Kidney (tissue), 22 donors: ENCODE measurements at places on chromosomes 16 and 17.
A peak's percentile ranks its signal among the peaks of the same experiment; 100 is the strongest.

DNA sequence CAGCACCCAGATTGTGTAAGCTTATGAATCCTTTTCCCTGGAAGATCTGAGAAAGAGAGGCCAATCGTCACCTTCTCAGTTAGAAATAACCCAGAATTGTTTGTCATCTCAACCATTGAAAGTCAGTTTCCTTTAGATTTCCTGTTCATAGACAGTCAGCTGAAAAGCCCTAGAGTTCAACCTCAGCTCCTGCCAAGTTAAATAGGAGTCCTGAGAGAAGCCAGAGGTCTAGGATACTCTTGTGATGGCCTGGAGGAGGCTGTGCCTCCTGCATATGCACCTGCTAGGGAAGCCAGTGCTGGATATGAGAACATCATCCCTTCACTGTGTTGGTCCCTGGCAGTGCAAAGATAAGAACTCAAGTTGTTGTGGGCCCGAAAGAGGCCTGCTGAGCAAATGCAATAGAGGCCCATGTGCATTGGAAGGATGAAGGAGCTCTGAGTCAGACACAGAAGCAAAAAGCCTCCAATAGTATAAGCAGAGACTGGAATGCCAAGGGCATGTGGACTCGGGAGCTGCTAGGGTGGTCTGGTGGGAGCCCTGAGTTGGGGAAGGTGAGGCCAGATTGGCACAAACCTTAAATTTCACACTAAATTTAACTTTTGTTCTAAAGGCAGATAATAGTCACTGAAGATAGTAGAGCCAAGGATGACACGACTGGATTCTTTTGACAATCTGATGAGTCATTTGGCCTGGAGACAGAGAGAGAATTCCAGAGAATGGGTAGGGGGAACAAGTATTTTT lies 520.9 kb upstream of the CDH5 start:
- no peak for DNase-seq

GRCh38 chr16:4989391-4990006 lies 31.4 kb downstream of the SEC14L5 start:
- DNase-seq: no peak

DNA sequence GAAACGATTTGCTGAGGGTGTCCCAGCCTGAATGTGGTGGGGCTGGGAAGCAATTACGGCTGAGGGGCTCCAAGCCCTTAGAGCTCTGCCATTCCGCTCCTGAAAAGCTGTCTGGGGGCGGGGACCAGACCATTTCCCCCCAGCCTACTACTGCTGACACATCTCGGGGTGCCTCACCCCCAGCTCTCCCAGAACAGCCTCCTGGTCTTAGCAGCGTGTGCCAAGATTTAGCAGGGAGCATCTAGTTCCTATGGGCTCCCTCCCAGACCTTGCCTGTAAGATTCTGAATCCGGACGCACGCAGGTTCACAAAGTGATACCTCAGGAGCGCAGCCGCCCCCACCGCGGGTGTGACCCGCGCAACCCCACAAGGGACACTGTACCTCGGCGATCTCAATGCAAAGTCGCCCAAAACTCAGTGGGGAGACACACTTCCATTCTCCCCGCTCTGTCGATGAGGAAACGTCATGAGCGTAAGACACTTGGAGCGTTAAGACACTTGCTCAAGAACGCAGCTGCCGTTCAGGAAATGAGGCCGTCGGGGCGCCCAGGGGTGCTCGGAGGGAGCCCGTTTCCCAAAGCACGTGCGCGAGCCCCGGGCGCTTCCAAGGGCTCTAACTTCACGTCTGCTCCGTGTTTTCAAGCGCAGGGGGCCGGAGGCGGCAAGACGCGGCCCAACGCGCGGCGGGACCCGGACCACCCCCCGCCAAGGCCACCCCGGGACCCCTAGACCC lies 629 bp downstream of the GEMIN4 start:
- peak; percentile 81 for DNase-seq

DNA sequence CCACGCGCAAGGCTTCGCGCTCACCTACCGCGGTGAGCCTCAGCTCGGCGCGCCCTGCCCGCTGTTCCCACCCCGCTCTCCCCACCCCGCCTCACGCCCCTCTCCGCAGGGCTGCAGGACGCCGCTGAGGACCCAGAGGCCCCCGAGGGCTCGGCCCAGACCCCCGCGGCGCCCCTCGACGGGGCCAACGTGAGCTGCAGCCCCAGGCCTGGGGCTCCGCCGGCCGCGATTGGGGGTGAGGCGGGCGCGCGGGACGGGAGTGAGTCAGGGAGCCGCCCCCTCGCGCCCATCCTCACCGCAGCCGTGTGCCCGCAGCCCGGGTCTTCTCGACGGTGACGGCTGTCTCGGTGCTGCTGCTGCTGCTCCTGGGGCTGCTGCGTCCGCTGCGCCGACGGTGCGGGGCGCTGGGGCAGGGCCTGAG lies 1.9 kb upstream of the PAQR4 start:
- DNase-seq: no peak

DNA sequence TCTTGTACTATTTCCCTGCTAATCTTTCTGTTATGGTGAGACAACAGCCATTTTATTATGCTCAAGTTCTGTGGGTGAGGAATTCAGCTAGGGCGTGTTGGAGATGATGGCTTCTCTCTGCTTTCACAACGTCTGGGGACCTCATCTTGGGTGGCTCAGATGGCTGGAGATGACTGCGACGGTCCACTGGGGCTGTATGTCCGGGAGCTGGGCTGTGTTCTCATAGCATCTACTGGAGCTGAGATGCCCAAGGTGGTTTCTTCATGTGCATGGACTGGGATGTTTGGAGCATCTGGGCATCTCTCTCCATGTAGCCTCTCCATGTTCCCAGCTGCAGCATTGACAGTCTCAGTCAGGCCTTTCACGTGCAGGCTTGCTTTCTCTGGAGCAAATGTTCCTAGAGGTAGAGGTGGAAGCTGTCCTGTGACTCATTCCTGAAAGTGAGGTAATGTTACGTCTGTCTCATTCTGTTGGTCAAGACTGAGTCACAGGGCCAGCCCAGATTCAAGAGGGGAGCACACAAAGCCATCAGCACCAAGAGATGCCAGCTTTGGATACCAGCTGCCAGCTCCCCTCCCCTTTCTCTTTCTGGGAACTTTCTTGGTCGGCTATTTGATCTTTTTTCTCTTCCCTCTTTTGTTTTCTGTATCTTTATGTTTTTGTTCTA lies 96.2 kb downstream of the RAP1GAP2 start:
- no peak for DNase-seq

DNA sequence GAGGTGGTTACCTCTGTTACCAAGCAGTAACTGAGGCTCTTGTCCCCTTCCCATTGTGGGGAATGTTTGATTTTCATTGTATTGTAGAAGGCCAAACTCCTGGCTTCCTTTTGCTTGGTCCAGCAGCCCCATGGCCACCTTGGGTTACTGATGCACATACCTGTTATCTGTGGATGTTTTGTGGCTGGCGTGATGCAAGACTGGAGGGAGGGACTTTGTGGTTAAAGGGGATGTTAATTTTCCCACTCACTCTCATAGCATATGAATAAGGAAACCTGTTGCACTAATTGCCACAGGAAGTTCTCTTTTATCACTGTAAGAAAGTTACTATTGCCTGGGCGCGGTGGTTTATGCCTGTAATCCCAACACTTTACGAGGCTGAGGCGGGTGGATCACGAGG lies 168.6 kb upstream of the HS3ST4 start:
- DNase-seq: no peak

- DNase-seq: no peak
Observed at GRCh38 chr17:41116297-41116696, 1.9 kb downstream of the KRTAP4-11 start.

- DNase-seq: peak; percentile 93
Observed at GRCh38 chr17:48561884-48562810, 16.0 kb downstream of the HOXB4 start.

DNA sequence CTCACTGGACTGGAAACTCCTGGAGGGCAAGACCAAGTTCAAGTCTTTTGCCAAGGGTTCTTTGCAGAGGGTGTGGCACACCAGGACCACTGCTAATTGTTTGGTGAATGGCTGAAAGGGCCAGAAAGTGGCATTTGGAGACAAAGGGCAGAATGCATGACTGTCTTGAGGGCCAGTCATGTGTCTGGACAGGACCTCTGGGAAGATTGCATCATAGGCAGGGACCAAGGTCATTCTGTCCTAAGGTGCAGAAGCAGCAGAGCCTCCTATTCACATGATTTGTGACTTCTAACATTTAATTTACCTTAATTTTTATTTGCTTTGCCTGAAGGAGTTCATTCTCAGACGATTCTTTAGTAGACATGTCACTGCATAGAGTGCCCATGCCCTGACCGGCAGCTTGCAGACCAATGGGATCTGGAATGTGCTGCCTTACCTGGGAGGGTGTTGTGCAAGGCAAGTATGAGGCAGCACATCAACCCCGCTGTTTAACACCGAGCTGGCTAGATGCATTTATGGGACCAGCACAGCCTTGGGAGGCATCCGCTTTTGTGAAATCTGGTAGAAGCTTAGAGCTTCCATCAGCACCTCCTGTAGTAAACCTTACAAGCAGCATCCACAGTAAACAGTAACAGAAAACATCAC lies 62.3 kb upstream of the MAF start:
- DNase-seq: no peak

GRCh38 chr17:49201481-49201927 lies 8.9 kb downstream of the GNGT2 start:
- no peak for DNase-seq

DNA sequence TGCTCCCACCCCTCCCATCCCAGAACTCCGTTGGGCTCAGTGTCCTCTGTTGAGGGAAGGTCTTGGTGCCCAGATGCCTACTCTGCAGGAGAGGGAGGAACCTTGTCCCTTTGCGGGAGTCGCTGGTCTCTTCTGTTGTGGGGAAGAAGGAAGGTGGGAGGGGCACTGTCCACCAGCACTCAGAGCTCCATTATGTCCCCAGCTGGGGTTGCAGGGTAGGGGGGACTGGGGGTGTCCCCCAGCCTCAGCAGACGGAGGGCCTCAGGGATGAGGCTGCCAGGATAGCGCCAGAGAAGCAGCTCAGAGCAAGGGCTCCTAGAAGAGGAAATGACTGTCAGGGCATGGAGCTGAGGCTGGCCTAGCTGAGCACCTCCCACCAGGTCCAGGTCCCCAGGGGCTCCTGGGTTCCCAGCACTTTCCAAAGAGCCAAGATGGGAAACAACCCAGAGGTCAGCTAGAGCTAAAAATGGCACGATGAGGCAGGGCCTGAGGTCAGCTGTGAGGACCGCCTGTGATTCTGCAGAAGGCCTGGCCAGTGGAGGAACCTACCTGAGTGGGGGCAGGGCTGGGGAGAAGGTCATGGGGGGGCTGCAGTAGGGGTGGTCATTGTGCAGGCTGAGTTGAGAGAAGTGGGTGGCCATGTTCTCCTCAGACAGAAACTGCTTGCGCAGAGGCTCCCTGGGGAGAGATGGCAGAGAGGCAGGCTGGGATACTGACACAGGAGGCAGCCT lies 893 bp downstream of the HCFC1R1 start:
- peak; percentile 77 for DNase-seq

- DNase-seq: no peak
Observed at GRCh38 chr17:12627781-12628451, 37.8 kb upstream of the MYOCD start.

DNA sequence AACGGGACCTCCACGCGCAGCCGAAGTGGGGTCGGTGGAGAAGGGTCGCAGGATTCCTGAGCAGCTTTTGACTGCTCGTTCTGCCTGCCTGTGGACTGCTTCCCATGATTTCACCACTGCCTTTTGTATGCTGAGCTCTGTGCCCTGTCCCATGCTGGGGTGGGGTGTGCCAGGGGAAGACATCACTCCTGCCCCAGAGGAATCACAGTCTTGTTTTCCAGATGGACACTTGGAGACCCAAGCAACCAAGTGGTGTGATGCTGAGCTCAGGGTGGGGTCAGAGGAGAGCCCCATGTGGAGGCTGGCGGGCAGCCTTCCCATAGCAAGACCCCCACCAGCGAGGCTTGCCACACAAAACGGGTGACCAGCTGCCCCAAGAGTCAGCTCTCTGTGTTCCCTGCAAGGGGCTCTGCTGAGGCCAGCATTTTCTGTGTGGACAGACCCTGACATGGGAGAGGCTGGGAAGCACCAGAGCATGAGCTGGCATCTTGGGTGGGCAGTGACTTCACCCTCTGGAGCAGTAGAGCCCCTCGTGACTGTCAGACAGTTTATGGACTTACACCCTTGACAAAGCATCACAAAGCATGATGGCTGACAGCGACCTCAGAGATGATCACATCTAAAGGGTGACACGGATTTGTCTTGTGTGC lies 111.9 kb downstream of the GNAO1 start:
- DNase-seq: peak; percentile 29

- DNase-seq: no peak
Observed at GRCh38 chr17:876272-876671, 94.1 kb downstream of the MRM3 start.

- no peak for DNase-seq
Observed at GRCh38 chr17:56723421-56723820, 110.3 kb downstream of the C17orf67 start.

DNA sequence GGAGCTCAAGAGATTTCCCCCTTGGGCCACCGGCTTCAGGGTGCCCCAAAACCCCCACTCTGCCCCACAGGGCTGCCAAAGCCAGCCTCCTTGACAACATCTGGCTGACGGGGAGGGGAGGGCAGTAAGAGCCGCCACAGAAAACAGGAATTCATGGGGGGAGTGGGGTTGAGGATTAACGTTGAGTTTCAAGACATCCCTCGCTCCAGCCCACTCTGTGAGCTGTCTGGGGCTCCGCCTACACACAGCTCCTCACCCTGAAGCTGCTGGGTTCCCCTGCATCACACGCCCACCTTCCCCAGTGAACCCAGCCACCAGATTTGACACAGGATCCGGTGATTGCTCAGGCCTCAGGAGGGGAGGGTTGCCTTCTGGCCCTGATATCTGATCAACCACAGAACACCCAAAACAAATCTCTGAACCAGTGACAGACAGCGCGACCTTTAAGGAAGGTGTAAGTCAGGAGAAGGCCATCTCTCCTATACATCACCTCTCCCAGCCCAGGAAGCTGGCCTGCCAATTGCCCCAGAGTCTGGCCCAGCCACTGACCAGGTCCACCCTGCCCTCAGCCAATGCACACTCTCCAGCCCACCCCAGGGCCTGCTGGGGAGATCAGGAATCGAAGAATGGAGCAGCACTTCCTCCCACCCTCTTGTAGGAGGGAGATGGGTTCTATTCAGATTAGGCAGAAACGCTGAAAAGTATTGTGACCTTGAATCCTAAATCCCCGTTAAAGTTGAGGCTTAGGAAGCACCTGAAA lies 132.1 kb downstream of the CLEC16A start:
- DNase-seq: no peak

DNA sequence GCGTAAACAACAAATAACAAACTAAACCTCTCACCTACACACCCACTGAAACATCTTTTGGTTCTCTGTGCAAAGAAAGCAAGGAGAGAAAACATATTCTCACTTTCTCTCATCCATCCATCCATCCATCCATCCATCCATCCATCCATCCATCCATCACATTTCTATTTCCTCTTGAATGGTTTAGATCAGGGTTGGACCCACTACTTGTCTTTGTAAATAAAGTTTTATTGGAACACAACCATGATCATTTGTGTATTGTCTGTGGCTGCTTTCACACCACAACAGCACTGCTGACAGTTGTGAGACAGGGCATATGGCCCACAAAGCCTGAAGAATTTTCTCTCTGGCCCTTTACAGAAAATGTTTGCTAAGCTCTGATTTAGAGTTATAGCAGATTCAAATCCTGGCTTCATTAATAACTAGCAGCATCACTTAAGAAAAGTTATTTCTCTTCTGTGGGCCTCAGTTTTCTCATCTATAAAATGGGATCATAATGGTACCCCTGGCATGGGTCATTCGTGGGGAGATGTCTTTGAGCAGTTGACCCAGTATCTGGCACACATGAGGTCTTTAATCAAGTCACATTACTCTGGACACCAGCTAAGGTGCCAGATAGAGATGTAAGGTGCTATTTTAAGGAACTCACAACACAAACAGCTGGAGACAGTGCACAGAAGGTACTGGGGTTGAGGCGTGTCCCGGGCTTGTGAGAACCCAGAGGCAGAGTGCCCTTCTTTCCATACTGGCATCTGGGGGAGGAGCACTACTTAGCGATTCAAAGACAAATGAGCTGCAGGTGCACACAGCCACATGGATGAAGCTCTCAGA lies 146.3 kb downstream of the CMIP start:
- DNase-seq: no peak
